GM12864 (cell line): ENCODE measurements at places on chromosomes 5 and 9.

DNA sequence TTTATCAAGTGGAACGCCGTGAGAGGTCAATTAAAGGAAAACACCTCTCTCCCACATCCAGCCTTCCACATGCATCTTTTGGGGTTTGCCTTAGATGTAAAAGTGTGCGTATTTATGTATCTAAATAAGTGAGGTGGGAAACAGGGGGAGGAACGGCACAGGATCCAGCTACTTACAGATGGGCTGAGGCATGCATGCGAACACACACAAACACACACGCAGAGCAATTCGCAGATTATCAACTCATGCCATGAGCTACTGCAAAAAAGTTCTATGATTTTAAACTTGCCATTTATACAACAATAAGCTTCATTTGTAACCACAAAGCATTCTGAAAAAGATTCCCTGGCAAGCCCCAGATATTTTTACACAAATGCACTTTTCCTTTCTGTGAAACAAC lies 242.1 kb downstream of the BNC2 start:
- no peak for DNase-seq

- DNase-seq, result no peak
Observed at GRCh38 chr9:36900136-36900855, 133.8 kb downstream of the PAX5 start.

DNA sequence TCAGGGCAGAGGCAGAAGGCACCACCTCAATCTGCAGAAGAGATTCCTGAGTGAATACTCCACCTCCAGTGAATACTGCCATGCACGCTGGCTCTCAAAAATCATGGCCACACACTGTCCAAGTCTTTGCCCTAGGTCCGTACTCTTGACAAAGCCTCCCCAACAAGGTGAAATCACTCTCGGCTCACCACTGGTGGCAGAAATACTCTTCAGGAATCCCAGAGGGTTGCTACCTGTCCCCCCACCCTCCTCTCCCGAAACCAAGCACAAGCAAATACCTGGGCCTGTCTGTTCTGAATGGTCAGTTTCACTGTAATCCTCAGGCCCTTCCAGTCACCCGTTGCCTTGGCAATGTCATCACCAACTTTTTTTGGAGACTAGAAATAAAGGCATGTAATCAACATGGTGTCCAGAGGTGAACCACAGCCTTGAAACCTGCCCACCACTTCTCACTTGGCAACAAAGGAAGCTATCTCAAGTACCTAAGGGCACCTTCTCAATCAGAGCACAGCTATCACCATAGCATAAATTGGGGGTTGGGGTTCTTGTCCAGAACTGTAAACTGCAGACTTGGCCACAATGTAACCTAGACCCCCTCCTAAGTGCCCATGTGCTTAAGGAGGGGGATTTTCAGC lies 1.8 kb downstream of the RPL12 start:
- no peak for DNase-seq

DNA sequence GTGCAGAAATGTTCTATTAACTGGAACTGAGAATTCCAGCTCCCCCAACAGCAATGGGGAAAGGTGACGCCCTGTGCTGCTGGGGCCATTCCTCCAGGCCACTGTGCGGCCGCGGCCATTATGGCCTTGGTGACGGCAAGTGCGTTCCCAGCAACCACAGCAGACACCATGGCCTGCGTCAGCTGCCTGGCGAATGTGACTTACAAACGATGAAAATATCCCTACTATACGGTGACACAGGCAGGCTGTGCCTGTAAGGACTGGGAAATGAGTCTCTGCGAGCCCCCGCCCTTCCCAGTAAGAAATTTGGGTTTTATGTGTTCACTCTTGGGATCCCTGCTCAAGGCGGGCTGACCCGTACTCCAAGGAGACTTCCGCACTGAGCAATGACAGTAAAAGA lies 20.6 kb downstream of the CLPTM1L start:
- no peak for DNase-seq

DNA sequence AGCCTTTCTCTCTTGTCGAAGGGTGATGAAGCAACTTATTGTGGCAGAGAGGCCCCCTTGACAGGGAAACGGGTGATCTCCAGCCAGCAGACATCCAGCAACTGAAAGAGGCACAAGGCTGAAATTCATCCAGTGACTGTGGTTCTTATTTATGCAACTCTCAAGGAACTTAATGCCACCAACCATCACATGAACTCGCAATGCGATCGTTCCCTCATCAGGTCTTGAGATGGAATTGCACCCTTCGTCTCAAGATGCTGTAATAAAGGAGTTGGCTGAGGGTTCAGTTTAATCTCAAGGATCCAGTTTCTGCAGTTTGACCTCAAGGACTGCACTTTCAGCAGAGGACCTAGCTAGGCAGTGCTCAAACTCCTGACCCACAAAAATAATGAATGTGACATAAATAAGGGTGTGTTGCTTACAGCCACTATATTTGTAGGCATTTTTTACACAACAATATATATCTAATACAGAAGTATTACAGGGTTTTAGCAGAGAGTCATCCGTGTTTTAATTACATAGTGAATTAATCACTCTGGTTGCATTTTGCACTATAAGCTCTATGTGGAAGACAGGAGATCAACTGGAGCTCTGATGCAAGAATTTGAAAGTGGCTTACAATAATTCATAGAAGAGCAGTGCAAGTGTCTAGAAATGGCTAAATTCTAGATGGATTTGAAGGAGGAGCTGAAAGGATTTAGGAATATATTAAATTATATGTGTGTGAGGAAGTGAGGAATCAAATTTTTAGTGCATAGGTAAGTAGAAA lies 957.8 kb upstream of the CTNND2 start:
- no peak for DNase-seq

DNA sequence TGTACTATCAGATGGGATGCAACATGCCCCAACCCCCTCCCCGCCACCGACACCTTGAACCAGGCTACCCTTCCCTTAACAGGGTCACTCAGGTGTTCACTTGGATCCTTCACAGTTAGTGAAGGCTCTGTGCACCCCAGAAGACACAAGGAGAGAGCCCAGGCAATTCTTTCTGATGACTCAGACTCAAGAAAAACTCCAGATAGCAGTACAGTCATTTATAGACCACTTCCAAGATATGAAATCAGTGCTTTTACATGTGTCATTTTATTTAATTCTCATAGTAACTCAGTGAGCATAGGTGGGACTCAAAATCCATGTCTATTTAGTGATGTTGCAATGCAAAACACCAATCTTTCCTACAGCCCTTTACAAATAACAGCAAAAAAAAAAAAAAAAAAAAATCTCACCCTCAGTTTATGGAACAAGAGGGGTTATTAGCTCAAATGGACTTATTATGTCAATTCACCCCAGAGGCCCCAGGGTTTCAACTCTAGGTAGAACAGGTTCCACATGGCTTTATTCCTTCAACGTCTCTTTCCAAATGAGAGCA lies 71.9 kb downstream of the FOXD1 start:
- DNase-seq, result no peak

DNA sequence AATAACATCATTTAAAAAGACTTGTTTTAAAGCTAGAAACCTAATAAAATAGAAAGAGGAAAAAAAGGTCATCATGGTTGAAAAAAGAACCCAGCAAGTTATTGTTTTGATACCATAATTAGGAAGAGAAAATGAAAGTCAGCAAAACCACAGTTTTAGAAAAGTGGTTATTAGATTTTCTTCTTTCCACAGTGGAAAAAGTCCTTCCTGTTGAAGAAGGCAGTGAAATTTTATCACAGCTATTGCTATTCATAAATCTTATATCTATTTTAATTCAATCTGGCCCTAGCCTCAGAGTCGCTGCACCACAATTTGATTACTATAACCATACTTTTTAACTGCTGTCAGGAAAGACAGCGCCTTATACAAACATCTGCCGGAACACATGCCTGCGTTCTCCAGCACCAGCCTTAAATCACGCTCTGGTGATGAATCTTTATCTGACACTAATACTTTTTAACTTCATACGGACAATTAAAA lies 60.3 kb downstream of the MAPKAP1 start:
- no peak for DNase-seq

- DNase-seq, result no peak
Observed at GRCh38 chr9:95036676-95037075, 280.8 kb downstream of the FANCC start.

GRCh38 chr5:96652769-96653454 lies 9.3 kb upstream of the CAST start:
- no peak for DNase-seq

GRCh38 chr5:9188956-9189355 lies 356.9 kb downstream of the SEMA5A start:
- DNase-seq, result no peak

DNA sequence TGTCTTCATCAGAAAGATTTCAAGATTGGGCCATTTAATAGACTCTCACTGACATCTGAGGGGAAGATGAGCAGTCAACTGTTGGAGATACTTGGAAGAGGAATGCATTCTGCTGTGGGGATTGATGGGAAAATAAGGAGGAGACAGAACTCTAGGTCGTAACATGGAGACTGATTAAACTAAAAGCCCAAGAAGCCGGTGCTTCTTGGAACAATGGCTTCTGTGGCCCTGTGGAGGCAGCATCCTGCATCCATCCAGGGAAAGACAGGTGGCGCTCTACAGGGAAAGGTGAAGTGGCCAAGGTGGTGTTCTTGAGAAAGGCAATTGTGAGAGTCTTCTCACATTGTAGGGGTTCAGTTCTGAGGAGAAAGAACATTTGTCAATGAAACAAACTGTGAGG lies 31.3 kb downstream of the ZFAND5 start:
- DNase-seq, result no peak

- DNase-seq, result no peak
Observed at GRCh38 chr9:80691229-80691628, 998.1 kb downstream of the TLE1 start.

DNA sequence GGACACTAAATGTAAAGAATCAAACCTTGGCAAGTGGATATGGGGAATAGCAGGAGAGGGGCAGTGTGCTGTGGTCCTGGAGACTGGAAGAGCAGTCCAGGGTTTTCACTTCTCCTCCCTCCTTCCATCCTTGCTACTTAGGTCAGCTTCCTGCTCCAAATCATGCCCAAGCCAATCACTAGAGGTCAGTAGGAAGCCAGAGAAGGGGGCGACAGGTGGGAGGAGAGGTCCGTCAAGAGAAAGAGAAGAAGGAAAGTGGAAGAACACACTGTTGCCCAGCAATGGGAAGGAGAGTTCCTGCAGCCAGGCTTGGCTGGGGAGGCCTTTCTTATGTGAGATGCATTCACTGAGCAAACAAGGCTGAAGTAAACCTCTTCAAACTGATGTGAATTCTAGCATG lies 289.6 kb downstream of the DTWD2 start:
- DNase-seq, result no peak

- DNase-seq, result no peak
Observed at GRCh38 chr5:77797136-77797535, 21.0 kb upstream of the TBCA start.

DNA sequence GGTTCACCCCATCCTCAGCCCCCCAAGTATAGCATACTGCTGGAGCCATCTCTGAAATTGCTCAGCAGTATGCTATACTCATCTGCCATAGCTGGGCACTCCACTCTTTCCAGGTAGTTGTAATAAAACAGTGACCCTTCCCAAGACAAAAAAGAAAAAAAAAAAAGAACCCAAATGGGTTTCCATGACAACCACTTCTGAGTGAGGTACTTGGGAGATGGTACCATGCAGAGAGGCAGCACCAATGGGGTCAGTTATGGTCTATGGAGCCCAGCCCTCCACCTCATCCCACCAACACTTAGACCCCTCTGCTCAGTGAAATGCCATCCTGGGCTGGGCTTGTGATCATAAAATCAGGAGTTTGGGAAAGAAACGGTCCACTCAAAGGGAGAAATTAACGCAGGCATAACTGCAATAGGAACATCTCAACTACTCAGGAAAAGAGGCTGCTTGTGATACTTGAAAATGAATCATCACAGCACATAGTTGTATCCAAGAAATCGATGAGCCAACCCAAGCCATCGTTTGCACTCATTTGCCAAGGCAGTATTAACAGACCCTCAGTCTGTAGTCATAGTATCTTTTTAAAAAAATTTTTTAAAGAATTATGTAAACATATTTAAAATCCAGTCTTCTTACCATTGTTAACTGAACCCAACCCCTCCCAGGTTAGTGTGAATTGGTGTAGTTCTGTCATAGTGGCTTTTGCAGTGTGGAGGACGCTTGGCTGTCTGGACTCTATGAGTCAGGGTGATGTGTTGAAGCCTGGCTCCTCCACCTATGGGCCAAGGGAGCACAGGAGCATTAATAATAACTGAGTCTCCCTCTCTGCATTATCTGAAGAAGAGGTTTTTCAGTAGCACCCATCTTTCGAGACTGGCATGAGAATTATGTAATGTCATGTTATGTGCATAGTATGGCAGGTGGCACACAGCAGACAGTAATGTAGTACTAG lies 402.7 kb downstream of the SPOCK1 start:
- no peak for DNase-seq

- no peak for DNase-seq
Observed at GRCh38 chr5:17426104-17426749, 71.8 kb upstream of the TAF11L2 start.

DNA sequence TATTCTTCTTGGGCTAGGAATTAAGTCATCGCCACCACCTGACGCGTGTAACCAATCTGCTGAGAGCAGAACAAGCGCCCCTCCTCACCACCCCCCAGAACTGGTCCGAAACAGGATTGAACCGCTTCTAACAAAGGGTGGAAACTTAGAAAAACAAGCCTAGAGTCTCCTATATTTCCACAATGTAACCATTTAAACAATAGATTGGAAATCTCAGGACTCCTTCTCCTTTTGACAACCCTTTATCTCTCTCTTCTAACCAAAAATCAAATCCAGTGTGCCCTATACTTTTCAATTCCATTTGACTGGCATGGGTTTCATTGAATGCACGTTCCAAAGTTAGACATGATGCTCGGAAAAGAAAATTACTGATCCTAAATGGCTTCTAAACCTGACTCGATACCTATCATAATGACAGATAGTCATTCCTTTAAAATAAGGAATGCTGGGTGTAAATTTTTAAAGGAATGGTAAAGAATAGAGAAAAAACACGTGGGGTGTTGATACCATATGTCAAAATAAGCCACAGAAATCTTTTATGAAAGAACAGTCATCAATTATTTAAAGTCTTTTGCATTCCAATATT lies 1.2 kb downstream of the ARRDC3 start:
- DNase-seq, result peak; percentile 63

DNA sequence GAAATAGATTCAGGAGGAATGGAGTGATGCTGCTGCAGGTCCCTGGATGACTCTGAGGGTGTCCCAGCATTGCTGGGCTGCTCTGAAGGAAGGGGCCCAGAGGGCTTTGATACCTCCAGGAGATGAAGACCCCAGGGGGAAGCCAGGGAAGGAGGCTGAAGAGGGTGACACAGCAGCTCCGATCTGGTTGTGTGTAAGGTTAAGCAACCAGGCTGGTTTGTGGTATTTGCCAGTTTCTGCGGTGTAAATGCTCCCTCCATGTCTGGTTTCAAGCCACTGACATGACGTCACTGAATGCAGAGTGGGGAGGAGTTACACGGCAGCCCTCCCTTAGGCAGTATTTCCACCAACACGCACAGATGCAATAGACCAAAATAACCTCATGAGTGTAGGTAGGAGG lies 40.0 kb upstream of the ORM1 start:
- DNase-seq, result no peak

GRCh38 chr9:16120727-16121126 lies 567.9 kb downstream of the CCDC171 start:
- DNase-seq, result no peak

DNA sequence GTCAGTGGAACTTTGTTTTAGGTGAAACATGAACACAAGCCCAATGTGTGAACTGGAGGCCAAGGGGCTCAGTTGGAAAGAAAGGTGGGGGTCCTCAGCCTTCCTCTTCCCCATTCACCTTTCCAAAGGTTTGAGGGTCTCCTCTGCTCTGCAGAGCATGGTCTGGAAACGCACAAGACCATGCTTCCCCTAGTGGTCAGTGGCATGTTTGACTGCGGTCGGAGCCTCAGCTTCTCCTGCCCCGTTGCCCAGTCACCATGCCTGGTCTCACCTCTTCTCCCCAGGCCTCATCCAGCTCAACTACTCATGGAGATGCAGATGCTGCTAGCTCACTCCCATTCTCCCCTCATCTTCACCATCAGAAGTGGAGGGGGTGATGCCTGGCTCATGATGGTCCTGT lies 340.3 kb downstream of the GADD45G start:
- DNase-seq, result no peak
